Ammon's horn (tissue), 1 donor: ENCODE measurements at places on chromosomes 11 and 22.

DNA sequence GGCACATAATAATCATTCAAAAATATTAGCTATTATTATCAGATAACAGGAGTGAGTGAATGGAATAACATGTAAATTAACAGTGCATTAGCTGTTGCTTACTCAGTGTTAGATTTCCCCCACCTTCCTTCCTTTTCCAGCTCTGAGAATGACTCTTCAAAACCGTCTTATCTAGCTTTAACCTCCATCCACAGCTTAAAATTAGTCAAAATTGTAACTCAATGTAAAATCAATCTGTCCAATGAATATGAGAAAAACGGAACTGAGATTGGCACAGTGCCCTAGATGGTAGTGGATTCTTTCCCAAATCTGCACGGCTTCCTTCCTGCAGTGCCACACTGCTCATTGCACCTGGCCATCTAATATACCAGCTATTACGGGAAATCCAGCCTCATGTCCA lies 156.8 kb upstream of the BDNF start:
- DNase-seq = no peak

GRCh38 chr11:101334581-101334980 lies 205.0 kb upstream of the PGR start:
- DNase-seq = no peak

DNA sequence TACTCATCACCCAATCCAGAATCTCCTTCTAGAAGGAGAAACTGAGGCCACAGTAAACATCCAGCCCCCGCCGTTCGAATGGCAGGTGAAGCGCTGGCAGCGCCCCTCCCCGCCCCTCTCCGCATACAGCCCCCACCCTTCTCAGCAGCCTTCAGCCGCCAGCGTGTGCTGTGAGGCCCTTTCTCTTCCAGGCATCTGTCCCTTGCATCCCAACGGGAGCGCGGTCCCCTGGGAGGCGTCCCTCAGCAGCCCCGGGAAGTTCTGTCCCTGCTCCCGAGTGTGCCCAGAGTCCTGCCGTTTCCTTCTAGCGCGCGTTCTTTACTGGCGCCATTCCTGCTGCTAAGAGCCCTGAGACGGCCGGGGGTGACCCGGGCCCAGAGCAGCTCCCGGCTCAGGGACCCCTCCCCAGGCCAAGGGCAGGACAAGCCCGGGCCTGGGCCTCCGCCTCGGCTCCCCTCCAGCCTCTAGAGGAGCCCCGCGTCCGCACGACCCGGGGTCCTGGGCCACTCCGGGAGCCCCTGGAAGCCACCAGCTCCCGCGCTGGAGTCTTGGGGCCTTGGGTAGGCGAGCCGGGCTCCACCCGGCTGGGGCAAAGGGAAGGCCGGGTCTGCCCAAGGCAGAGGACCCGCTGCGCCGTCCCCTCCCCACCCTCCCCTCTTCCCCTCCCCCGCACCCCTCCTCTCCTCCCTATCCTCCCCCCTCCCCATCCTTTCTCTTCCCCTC lies 450.4 kb downstream of the OPCML start:
- no peak for DNase-seq

- DNase-seq = peak; percentile 60
Measured at GRCh38 chr11:85826116-85826855, 15.3 kb upstream of the SYTL2 start.

GRCh38 chr11:128158860-128159259 lies 428.5 kb downstream of the ETS1 start:
- no peak for DNase-seq

- peak; percentile 82 for DNase-seq
Measured at GRCh38 chr11:117426297-117426685, 98.6 kb downstream of the CEP164 start.

- no peak for DNase-seq
Measured at GRCh38 chr11:70233511-70233934, 30.4 kb downstream of the FADD start.

GRCh38 chr11:64472593-64473455 lies 113.9 kb downstream of the RPS6KA4 start:
- no peak for DNase-seq

DNA sequence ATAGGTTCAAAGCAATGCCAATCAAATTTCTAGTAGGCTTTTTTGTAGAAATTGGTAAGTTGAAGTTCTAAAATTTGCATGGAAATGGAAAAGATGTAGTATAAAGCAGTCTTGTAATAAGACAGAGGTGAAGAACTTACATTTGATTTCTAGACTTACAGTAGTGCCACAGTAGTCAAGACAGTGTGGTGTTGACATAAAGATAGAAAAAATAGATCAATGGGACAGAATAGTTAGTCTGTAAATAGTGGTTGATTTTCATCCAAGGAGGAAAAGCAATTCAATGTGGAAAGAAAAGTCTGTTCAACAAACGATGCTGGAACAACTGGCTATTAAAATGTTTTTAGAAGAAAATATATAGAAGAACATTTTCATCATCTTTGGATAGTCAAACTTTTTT lies 67.9 kb downstream of the CHRDL2 start:
- no peak for DNase-seq

DNA sequence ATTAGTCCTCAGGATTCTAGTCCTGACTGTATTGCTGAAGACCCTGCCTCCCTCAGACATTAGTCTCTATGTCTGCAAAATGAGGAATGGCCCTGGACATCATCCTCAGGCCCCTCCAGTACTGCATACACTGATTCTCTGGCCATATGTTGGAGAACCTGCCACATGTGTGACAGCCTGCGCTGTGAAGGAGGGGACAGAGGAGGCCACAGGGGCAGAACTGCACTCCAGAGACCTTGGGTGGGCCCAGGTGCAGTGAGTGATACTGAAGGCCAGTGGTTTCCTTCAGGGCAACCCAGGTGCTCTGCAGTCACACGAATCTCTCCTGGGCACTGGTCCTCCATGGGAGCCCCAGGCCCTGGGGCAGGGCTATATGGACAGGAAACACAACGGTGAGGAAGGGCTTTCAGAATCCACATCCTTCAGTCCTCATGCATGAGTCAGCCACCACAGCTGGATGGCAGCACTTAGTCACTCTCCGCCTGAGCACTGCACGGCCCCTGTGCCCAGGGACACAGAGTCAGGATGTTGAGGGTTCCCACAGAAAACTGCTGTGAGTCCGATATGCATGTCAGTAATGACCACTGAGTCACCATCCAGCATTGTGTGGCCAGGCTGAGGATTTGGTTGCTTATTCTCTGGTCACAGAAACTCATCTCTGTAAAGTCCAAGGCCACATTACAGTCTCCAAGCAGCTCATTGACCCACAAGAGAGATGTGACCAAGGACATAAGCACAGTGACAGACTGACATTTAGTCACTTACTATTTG lies 39.7 kb downstream of the ME3 start:
- DNase-seq = no peak

GRCh38 chr22:44848791-44849420 lies 96.5 kb downstream of the ARHGAP8 start:
- no peak for DNase-seq

DNA sequence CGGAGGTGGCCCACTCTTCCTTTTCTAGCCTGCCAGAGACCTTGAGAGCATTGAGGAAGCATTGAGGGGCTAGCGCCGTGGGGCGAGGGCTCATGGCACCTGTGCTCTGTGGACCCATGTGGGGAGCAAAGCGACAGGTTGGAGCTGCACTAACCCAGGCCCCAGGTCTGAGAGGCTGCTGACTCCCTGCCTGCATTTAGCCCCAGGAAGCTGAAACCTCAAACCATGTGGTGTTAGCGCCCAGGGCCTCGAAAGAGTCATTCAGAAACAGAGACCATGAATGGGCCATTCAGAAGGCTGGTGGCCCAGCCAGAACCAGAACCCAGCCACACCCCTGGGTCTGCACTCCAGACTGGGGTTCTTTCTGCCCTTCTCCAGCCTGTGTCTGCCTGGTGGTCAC lies 88.6 kb downstream of the BCR start:
- no peak for DNase-seq
